ENCODE measurements at places on chromosomes 7 and 10.

GRCh38 chr7:104627516-104627915 lies 299.1 kb downstream of the LHFPL3 start:
- no peak for DNase-seq

- DNase-seq, result no peak
Observed at GRCh38 chr10:121296881-121297585, 301.2 kb downstream of the FGFR2 start.

- DNase-seq, result no peak
Observed at GRCh38 chr7:29891766-29892165, 85.5 kb downstream of the WIPF3 start.

- no peak for DNase-seq
Observed at GRCh38 chr10:43408331-43408709, 666 bp downstream of the HNRNPF start.

GRCh38 chr7:82347808-82348207 lies 95.8 kb downstream of the CACNA2D1 start:
- no peak for DNase-seq

DNA sequence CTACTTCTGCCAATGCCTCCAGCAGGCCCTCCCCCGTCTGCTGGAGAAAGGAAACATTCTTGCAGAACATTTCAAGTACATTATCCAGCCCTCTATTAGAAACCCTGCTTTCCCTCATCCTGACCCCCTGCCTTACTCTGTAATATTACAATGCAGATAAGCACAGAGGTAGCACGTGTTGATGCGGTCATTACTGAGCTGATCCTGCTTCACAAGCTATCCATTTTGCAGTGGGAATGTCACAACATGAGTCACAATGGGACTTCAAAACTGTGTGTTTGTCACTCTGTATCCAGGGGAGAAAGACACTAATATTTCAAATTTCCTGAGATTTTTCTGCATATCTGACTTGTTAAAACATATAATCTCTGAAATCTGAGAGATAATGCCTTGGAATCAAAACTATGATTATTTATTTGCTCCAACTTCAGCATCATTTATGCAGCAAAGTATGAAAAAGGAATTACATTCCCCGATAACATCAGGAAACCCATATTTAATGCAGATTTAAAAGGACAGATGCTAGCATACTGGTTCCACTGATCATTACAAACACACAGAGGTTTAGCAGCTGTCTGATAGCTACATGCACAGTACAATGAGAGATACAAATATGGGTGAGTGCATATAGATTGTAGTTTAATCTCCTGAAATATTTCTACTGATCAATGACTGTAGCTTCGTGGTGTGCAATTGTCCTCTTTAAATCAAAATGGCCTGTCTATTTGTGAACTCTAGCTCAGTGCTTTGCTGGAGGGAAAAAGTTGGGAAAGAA lies 239.7 kb downstream of the SORCS3 start:
- no peak for DNase-seq

DNA sequence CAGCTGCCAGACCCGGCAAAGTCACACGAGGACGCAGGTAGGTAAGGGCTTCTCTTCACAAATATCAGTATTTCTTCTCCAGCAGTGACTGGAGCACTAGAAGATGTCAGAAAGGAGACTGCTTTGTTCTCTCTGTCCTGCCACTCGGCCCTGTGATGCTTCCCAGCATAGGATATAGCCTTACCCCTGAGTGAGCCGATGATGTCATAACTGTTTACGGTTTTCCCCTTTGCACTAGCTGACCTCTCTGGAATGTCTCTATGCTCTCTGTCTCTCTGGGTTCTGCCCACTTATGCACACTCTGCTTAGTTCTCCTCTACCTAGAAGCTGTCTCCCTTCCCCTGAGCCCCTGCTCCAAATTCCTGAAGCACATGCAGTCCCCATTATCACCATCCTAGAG lies 167.5 kb upstream of the PODXL start:
- DNase-seq, result no peak

- DNase-seq, result no peak
Observed at GRCh38 chr7:44709011-44709915, 39.4 kb upstream of the ZMIZ2 start.

DNA sequence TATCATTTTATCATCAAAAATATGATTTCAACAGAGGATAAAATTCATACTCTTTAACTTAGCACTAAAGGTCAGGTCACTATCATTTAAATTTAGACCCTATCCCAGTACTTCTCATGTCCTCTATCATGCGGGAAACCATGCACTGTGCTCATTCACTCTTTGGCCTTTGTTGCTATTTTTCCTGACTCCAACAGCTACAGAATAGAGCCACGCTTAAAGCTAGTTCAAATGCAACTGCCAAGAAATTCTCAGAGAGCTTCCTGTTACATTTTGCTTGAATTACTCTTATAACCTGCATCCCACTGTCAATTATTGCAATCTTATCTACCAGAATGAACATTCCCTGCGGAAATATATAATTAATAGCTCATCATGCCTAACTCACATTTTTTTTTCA lies 58.3 kb downstream of the SEMA3A start:
- DNase-seq, result no peak

DNA sequence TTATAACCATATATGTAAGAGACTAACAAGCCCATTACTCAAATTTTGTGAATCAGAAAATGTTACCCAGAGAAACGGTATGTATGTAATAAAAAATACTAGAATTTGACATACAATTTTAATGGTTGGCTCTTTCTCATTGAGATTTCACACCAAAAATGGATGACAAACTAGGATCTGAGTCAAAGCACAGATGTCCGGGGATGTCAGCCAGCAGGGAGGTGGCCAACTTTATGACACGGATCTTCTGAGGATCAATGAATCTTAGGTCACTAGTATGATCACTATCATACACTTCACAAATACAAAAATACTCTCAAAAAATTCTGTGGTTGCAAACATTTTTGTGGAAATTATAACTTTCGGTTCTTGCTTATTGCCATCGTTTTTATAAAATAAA lies 173.5 kb upstream of the NFE2L3 start:
- no peak for DNase-seq

- no peak for DNase-seq
Observed at GRCh38 chr10:25531457-25532061, 356.8 kb downstream of the GPR158 start.

DNA sequence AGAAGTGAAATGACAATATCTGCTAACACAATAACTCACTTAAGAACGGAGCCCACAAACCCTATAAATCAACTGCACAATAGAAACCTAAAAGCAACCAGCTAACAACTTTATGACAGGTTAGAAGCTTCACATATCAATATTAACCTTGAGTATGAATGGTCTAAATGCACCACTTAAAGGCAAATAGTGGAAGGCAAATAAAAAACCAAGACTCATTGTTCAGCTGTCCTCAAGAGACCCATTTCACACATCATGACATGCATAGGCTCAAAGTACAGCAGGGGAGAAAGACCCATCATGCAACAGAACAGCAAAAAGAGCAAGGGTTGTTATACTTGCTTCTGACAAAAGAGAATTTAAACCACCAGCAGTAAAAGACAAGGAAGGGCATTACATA lies 46.8 kb downstream of the CDC14C start:
- no peak for DNase-seq

DNA sequence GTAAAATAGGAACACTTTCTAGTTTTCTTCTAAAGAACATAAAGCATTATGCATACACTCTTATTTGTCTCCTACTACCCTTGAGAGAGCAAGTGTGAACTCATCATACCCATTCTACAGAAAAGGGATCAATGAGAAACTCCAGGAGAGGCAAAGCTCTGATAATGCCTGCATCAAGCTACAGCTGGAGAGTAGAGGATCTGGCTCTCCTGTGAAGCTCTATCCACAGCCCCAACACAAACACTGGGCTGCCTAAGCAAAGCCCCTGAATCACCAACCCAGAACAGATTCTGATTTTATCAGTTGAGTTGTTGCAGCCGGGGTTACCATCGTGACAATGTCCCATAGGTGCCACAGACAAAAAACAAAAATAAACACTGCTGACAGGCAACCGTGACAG lies 74.9 kb downstream of the NUDCD3 start:
- no peak for DNase-seq

DNA sequence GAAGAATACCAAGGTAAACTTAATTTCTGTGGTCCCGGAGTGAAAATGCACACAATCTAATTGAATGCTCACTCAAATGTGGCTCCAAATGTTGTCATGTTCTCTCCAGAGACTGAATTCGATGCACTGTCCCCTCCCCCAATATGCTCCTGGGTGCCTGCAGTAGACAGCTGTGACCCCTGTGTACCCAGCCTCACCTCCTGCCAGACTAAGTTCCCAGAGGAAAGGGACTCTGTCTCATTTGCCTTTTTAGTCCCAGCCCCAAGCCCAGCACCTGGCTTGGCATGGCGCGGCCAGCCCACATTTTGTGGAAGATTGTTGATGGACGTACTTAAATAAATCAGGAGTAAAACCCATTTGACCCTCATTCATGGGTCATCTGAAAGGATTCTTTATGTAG lies 21.8 kb upstream of the FIGNL1 start:
- no peak for DNase-seq

DNA sequence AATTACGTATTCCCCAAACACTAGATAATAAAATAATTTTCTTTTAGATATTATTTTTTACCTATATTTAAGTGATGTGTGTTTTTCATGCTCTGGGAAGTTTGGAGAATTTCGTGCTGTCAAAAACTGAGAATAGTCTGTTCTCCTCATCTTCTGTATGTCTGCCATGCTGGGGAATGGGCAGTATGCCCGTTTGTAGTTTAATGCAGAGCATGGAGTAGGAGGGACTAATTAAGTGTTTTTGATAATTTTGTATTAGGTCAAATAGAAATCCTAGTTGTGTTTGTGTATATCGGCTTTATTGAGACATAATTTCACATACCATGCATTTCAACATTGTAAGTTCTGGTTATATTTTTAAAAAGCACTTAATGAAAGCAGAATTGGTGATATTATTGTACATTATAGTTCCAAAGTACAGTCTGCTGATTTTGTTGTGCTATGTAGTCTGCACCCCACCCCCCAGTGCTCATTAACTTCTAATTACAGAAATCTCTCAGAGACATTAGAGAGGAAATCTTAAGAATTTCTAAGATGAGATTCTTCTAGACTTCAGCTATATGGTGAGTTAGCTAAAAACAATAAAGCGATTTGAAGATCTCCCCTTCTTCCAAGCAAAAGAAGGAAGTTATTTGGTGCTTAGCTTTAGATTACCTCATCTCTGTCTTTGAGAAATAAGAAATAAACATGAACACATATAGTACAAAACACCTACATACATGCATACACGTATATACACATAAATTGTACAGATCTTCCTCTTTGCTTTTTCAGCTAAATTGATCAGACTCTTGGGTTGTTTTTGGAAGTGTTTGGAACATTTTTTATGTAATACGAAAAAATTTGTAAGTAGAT lies 22.2 kb downstream of the ZRANB1 start:
- DNase-seq, result no peak

DNA sequence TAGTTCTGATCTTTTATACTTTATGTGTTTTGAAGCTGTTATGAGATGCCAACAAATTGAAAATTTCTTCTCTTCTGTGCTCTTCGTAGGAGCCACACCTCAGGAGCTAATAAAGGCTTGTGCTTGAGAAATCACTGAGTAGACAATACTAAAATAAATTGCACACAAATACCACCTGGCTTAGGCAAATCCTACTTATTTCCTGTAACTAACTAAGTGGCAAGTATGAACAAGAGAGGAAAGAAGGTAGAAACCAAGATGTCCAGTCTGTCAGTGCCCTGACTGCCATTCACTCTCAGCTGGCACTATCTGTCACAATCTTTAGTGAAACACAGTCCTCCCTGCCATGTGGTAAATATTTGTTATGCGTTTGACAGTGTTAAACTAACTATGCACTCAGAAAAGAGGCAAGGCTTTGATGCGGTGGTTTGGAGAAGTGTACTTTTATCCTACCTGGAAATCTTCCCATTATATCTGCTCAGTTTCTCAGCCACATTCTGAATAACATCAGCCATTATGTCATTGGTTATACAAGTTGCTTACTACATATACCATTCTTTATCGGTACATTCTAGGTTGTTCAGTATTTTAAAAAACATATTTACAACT lies 293.4 kb upstream of the VWC2 start:
- no peak for DNase-seq

DNA sequence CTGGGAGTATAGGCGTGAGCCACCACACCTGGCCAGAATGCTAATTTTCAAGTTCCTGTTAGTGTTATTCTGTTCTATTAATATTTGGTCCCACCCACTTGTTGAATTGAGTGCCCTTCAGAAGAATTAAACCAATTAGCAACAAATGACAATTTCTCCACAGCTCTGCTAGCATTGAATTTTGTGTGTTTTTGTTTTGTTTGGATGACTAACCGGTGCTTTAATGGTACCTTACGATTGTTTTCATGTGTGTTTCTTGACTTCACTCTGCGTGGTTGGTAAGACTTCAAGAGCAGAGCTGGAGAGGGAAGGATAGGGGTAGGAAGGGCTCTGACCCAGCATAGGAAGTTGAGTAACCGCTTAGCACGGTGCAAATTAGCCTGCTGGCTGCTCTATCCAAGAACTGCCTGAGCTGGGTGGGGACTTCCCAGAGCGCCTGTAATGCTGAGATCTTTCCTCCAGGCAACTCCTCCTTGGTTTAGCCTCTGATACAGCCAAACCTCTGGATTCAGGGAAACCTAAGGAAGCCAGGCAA lies 4.6 kb downstream of the ARPC1B start:
- DNase-seq, result peak; percentile 44

- no peak for DNase-seq
Observed at GRCh38 chr7:111771638-111772037, 209.3 kb upstream of the IMMP2L start.

- DNase-seq, result no peak
Observed at GRCh38 chr10:12221323-12222298, 25.6 kb downstream of the CDC123 start.

DNA sequence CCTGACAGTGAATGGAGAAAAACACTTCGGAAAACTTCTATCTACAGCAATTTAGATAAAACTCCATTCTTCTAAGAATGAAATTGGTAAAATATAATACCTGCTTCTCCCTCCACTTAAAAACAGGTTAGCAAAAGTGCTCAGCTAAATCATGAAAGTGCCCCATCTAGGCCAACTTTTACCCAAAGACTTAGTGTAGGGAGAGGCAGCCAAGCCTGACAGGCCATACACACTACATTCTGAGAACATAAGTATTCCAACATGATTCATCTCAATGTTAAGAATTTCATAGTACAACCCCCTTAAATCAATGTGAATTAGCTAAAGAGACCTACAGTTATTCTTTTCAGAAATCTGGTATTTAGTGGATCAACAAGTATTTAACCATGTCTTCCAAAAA lies 7.2 kb downstream of the FAM3C start:
- no peak for DNase-seq

- DNase-seq, result no peak
Observed at GRCh38 chr10:71778071-71778825, 4.9 kb upstream of the VSIR start.

- DNase-seq, result no peak
Observed at GRCh38 chr10:79282388-79282787, 64.9 kb upstream of the PPIF start.

All from activated CD4-positive, CD25-positive, alpha-beta regulatory T cell treated with anti-CD3 and anti-CD28 coated beads, Interleukin-2, amount 50 U/mL, for 72 hours (primary cell).